ENCODE measurements at places on chromosomes 5 and 9. TPM values are rescaled to one million over a fixed set of nuclear protein-coding genes. Genes with fewer than 3 reads are reported as not detected.

Gene NTRK2
- not detected for total RNA-seq

Gene ABL1
- 44.5 TPM for total RNA-seq

Gene PKN3
- 4.2 TPM for total RNA-seq

Gene CER1
- total RNA-seq = not detected

Gene BAAT
- total RNA-seq = not detected

Gene ZCCHC9
- total RNA-seq = 23.0 TPM

Gene HEMGN
- not detected for total RNA-seq

Gene LRRC14B
- not detected for total RNA-seq

Measured in B cell (primary cell).